ENCODE measurements at places on chromosomes 6 and 20.

DNA sequence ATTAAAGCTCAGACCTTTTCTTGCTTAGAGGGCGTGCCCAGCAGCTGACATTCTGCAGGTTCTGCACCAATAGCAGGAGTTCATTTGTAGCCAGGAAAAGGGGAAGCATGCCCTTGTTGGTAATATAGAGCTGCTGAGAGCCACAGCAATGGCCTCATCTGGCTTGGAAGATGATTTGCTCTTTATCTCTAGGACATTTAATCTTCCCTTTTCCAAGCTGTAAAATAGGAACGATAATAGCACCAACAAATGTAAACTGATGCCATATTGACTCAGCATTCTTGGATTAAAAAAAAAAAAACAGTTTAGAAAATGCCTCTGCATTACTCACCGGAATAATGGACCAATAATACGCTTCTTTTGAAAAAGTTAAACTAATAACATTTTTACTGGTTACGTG lies 93.4 kb upstream of the SLC2A12 start:
- peak; percentile 56 for DNase-seq

- no peak for DNase-seq
Measured at GRCh38 chr6:320351-321157, 28.3 kb downstream of the DUSP22 start.

GRCh38 chr20:19423097-19423899 lies 210.9 kb downstream of the SLC24A3 start:
- no peak for DNase-seq

DNA sequence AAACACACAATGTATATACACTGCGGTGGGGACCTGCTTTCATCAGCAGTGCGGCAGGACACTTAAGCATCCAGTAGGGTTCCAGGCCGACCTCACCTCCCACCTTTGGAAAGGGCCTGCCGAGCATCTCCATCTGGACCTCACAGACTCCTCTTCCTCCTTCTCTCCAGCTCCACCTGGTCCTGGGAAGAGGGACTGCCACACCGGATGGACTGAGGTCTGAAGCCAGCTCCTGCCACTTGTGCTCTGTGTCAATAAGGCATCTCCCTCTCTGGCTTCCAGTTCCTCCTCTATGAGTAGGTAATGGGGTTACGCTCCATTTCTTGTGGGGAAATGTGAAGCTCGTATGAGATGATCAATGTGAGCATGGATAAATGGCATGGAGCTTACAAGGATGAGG lies 19.1 kb upstream of the NNAT start:
- DNase-seq, result no peak

DNA sequence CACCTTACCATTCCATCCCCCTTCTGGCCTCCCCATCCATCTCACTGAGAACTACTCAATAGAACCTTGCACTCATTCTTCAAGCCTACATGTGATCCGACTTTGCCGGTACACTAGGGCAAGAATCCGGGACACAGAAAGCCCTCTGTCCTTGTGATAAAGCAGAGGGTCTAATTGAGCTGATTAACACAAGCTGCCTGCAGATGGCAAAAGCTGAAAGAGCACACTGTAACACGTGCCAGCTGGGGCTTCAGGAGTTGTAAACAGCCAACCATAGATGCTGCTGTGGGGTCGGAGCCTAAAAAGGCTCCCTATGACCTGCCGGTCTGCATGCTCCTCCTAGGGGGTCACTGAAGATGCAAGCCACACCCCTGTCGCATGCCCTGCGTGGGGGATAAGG lies 124.1 kb downstream of the RNF144B start:
- no peak for DNase-seq

- DNase-seq, result peak; percentile 76
Measured at GRCh38 chr6:116409756-116410155, 39.0 kb downstream of the DSE start.

GRCh38 chr6:52727908-52728307 lies 35.4 kb downstream of the GSTA2 start:
- DNase-seq, result no peak

GRCh38 chr6:99362678-99363268 lies 13.3 kb upstream of the FAXC start:
- DNase-seq, result no peak

- DNase-seq, result no peak
Measured at GRCh38 chr20:49140834-49141233, 47.3 kb downstream of the STAU1 start.

GRCh38 chr20:52034581-52034980 lies 157.0 kb downstream of the ZFP64 start:
- no peak for DNase-seq

- no peak for DNase-seq
Measured at GRCh38 chr6:14881398-14881797, 364.5 kb upstream of the JARID2 start.

DNA sequence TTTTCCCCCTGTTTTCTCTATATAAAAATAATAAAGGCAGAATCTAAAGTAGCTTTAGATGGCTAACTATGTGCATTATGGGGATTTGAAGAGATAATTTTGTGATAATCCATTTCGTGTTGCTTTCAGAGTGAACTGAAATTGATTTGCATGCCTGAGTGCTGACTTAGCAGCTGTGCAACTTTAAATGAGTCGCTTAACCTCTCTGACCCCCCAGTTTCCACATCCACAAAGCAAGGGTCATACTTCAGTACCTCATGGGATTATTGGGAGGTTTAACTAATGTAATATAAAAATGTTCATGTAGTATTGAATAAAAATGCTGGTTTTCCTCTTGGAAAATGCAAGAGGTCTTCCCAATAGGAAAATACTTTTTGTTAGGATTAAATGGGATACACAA lies 63.8 kb upstream of the FABP7 start:
- DNase-seq, result no peak

DNA sequence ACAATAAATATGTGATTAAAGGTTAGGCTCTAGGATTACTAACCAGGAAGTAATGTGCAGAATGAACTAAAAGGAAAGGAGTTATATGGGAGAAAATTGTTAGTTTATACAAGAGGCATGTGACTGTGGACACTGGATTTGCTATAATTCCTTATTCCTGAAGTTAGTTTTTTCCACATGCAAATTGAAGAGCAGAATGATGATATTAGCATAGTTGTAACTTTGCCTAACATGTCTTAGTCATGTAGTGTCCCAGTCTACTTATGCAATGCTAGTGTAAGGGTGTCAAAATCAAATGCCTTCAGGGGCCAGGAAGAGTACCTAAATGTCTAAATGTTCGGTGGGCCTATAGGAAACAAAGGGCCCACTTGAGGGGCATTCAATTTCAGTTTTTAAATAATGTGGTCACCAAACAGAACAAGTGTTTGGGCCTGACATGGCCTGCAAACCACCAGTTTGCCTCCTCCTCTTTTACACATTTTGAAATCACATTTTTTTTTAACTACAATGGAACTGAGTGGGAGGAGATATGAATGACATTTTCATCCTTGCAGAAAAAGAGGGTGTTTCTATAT lies 28.0 kb upstream of the CEP85L start:
- DNase-seq, result no peak

DNA sequence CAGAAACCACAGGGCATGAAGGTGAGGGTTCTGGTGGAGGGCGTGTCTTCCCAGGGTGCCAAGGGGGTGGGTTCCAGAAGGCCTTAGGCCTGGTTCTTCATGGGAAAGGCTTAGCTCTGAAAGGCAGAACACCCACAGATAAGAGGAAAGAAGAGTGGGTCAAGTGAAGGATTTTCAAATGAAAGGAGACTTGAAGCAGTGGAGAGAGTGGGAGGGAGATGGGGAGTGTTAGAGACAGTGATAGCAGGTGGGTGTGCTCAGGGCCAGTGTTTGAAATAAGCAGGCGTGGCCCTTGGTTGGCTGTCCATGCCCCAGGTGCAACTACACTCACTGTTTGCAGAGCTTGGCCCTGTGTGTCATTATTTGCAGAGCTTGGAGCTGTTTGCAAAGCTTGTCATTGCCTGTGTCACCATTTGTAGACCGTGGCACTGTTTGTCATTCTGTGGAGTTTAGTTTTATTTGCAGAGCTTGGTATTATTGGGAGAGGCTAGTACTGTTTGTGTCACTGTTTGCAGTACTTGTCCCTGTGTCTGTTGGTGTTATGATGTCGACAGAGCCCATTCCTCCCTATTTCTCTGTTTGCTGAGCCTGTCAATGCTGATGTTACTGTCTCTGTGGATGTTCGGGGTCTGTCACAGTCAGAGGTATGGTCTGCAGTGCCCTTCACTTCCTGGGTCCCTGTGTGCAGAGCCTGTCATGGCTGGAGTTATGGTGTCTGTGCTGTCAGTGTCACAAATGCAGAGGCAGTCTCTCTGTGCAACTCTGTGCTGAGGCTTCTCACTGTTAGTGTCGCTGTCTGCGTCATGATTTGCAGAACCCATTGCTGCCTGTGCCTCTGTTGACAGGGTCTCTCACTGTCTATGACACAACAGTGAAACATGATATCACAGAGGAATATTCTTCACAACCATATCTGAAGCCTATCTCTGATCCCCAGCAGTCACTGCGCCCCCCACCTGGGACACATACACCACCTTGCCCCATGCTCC lies 127.7 kb upstream of the LRFN2 start:
- DNase-seq, result no peak

DNA sequence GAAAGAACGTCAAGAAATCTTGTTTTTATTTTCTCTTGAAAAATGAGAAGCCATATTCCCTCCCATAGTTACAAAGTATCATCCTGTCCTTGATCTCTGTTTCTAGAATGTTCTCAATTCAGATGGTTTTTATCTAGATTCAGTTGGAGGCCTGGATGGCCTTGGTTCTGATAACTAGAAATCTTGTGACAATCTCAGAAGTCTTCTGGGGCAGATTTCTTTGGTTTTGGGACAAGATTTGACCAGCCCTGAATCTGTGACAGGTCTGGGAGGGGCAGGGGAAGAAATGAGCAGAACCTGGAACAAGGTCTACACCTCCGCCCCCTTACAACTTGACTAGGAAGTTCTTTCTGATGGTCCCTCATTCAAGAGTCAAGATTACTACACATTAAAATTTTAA lies 41.4 kb upstream of the AKIRIN2 start:
- DNase-seq, result no peak

- peak; percentile 26 for DNase-seq
Measured at GRCh38 chr6:37741757-37742400, 44.2 kb upstream of the MDGA1 start.

- no peak for DNase-seq
Measured at GRCh38 chr20:2558581-2559278, 22.4 kb downstream of the TMC2 start.

DNA sequence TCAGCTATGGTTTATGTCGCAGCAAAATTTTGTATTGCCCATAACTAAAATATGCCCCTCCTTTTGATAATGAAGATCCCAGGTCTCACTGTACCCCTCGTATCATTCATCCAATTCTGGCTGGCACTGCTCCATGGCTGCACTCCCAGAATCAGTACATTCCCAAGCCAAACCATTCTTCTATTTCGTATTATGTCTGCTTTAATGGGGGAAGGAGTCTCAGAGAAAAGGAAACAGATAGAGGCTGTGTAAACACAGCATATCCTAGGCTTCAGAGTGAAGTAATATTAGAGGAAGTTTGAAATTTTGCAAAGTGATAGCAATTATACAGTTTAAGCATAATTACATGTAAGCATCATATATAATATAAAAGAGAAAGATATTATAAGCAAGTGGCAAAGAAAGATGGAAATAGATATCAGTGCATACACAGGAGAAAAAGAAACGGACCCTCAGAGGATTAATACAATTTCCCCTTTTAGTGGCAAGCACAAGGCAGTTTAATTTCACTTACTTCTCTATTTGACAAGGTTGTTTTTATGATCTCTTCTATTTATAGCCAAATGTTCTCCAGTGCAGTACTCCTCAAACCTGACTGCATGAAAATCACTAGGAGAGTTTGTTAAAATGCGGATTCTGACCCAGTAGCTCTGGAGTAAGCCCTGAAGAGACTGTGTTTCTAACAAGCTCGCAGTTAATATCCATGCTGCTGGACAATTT lies 56.5 kb upstream of the TENT5A start:
- peak; percentile 2 for DNase-seq

DNA sequence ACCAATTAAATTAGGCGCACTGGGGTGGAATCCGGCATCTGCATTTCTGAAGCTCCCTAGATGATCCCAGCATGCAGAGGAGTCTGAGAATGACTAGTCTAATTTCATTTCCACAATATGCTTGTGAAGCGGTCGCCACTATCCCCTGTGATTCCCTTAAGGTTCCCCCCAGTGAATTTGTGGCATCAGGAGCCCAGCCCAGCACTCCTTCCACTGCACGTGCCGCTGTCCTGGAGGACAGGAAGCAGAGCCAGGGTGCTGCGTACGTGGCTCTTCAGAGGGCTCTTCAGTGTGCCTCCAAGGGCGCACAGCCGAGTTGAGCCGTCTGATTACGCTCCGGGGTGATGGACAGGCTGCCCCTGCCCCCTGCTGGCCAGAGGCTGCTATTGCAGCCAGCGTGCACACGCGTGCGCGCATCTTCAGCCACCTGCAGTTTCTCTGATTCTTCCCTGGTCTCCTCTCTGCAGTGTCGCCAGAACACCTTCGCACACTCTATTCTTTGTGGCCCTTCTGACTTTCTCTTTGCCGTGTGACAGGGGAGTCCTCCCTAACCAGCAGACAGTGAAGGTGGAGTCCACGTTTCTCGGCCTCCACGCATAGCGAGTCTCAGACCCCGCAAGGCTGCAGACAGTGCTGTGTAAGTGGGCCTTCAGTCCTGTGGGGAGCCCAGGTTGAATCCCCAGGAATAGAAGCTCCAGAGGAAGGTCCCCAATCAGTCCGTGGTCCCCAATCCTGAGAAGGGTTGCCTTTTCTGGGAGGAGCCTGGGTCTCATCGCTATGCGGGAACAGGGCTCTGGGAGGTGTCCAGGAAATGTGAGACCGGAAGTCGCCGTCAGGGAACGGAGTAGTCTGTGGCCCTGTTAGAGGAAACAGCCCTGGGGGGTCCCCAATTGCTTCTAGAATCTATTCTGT lies 16.5 kb upstream of the NCR2 start:
- peak; percentile 91 for DNase-seq

DNA sequence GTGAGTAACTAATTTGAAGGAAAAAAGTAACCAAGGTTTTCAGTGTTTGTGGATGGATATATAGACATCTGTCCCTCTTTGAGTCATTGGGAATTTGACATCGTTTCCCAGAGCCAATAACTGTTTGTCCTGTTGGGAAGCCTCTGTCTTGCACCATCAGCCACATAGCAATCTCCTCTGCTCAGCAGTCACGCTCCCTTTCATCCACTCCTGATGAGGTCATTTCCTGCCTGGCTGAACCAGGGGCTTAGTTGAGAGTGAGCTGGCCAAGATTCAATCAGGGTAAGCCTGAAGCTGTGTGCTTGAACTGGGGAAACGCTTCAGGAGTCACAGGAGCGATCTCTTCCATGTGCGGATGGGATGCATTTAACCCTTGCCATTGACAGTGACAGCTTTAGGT lies 121.5 kb upstream of the FOXQ1 start:
- no peak for DNase-seq

GRCh38 chr6:110731898-110732297 lies 83.4 kb downstream of the CDK19 start:
- no peak for DNase-seq

GRCh38 chr20:38445381-38445796 lies 10.3 kb upstream of the SNHG17 start:
- no peak for DNase-seq
